ENCODE measurements at places on chromosomes 16 and 17.

DNA sequence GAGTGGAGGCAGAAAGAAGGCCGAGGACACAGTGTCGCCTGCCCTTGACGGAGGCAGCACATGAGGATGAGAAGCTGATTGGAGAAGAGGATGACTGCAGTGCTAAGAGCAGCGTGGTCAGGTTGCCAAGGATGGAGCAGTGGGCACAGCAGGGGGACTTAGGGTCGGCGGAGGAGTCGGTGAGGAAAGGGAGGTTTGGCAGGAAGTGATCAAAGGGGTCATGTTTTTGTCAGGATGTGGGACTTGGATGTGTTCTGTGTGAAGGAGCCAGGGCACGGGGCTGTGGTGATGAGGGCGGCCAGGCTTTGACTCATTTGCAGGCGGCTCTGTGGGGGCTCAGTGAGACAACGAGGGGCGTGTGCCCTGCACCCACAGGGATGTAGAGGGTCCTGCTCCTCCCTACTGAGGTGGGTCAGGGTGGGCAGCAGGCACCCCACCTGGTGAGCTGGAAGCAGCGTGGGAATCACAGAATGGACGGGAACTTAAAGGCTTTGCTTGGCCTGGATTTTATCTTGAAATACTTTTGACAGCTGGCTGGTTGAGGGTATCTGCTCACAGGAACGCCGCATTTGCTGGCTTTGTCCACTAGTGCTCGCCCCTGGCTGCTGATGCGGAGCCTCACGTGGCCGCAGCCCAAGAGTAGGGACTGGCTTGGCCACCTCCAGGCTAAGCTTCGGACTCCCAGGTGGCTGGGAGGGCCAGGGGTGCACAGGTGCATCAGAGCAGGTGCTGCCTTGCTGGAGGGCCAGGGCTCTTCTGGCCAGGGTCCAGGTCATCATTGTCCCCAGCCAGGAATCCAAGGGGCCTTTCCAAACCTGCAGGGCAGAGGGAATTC is 6.0 kb downstream of the MPG start:
- DNase-seq: peak; percentile 56

GRCh38 chr16:59044616-59045015 is 310.5 kb upstream of the GOT2 start:
- DNase-seq: no peak

DNA sequence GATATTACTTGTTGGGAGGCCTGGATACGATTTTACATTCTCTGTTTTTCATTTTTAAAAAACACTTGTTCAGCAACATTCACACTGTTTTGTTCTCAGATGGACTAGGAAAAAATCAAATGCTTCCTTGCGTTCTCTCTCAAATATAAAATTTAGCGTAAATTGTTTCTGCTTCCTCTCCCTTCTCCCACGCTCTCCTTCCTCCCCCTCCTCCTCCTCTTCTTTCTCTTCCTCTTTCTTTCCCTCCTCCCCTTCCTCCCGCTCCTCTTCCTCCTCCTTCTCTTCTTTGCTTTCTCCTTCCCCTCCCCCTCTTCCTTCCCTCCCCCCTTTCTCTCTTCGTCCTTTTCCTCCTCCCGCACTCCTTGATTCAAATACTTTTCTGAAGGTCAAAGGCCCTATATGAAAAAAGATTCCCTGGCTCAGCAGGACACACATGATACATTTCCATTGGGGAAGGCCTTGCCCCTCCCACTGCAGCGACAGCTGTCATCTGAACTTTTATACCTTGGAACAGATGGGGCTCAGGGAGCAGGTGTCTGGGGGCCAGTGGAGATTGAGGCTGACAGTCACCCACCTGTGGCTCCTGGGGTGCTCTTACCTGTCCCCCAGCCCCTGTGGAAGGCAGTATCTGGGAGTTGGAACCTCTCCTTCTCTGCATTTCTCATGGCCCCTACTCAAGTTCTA is 99.4 kb upstream of the SDK2 start:
- no peak for DNase-seq

GRCh38 chr16:67931712-67932461 is at the start of gene CTRL:
Gene CTRL, minus strand, starts transcription at chr16:67931862. Its CDS starts 10 bp downstream, at chr16:67931852.
- no peak for DNase-seq

DNA sequence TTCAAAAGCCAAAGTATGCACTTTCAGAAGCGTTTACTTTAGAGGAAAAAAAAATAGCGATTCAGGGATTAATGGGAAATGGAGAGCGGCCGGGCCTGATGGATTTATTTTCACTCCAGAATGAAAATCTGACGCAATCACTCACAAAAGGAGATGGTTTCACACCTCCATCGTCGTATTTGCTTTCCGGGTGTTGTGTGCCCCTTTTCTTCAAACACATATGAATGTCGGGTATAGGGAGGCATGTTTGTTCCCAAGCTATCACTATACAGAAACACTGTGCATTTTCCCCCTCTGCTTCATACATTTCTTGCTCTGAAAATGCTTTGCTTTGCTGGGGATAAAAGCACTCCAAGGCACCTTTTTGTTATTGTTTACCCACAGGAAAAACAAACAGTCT is 562.2 kb upstream of the ZFHX3 start:
- DNase-seq: no peak

DNA sequence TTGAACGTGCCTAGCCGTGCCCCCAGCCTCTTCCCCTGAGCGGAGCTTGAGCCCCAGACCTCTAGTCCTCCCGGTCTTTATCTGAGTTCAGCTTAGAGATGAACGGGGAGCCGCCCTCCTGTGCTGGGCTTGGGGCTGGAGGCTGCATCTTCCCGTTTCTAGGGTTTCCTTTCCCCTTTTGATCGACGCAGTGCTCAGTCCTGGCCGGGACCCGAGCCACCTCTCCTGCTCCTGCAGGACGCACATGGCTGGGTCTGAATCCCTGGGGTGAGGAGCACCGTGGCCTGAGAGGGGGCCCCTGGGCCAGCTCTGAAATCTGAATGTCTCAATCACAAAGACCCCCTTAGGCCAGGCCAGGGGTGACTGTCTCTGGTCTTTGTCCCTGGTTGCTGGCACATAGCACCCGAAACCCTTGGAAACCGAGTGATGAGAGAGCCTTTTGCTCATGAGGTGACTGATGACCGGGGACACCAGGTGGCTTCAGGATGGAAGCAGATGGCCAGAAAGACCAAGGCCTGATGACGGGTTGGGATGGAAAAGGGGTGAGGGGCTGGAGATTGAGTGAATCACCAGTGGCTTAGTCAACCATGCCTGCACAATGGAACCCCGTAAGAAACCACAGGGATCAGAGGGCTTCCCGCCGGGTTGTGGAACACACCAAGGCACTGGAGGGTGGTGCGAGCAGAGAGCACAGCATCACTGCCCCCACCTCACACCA is 724 bp downstream of the GAA start:
- DNase-seq: peak; percentile 48

GRCh38 chr16:56279132-56279531 is 87.8 kb downstream of the GNAO1 start:
- DNase-seq: no peak

DNA sequence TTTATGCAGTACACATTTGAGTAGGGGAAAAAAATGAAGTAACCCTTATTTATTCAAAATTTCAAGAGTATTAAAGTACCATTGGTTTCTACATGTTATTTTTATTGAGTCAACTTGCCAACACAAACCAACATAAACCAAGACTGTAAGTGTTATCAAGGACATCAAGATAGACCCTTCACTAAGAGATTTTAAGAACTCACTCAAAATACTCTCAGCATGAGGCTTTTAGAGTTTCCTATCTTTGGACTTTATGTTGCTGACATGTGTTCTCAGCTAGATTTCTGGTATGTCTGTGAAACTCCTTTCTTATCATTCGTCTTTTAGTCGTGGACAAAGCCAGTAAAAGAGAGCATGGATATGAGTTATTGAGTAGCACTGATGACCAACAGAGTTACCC is 212.6 kb upstream of the TBX2 start:
- DNase-seq: no peak

GRCh38 chr16:85178006-85178591 is 65.8 kb upstream of the CIBAR2 start:
- DNase-seq: no peak

DNA sequence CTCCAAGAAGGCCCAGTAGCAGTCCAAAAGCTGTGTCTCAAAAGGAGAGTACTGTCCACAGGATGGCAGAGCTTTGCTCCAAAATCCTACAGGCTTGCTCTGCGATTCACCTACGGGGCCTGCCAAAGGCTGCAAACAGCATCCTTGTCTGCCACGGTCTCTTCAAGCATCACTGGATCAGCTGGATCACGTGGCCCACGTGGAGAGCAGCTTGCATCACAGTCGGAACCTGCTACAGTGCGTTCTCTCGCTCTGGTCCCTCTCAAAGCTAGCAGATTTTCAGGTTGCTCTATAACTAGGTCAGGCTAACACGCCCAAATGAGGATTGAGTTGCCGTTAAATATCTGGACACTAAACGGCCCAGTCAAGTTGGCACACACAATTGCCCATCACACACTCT is 8.4 kb upstream of the TIMM22 start:
- DNase-seq: no peak

All from choroid plexus epithelial cell (primary cell).